ENCODE measurements at places on chromosomes 16 and 17. TPM values are rescaled to one million over a fixed set of nuclear protein-coding genes. Genes with fewer than 3 reads are reported as not detected.

DNA sequence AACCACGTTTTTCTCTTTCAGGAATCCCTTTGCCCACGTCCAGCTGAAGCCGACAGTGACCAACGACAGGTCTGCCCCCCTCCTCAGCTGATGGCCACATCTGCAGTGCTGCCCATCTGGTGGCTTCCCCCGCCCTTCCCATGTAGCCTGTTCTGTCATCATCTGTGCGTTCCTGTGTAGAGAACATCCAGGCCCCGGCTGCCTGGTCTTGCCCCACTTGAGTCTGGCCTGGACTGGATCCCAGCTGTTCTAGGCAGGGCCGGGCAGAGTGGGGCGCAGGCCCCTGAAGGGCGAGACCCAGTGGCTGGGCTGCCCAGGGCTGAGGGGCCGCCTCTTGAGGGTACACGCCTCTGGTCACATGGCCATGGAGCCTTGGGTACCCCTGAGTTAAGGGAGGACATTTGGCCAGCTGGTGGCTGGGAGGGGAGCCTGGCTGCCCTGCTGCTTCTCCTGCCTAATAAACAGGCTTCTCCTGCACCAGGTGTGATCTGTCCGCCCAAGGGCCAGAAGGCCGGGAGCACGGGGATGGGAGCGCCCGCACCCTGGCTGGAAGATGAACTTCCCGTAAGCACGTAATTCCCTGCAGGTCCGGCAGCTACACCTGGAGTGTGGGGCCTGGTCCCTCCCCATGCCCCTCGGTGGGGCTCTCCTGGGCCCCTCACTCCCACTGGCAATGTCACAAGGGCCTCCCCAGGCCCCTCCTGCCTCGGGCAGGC lies 49.4 kb upstream of the PVALEF start:
- DNase-seq: no peak

- DNase-seq: no peak
Measured at GRCh38 chr16:86342161-86342834, 168.0 kb upstream of the FOXF1 start.

Gene C16orf92
- polyA plus RNA-seq: not detected

DNA sequence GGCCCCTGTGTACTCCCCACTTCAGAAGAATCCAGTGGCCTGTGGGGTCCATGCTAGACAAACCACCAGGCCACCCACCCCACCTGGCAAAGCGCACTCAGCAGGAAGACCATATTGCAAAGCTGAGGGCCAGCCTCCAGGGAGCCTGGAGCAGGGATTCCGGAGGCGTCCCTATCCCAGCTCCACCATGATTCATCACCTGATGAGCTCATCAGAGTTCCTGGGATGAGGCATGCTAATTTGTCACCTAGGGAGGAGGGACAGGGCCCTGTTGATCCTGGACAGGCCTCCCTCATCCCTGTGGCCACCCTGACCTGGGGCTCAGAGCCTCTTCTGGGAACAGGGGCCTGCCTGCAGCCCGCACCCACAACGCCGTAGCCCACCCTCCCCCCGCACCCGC lies 131.6 kb upstream of the PLCG2 start:
- no peak for DNase-seq

All from left renal cortex interstitium (tissue), 4 donors.